ENCODE measurements at places on chromosomes 7 and 10.

DNA sequence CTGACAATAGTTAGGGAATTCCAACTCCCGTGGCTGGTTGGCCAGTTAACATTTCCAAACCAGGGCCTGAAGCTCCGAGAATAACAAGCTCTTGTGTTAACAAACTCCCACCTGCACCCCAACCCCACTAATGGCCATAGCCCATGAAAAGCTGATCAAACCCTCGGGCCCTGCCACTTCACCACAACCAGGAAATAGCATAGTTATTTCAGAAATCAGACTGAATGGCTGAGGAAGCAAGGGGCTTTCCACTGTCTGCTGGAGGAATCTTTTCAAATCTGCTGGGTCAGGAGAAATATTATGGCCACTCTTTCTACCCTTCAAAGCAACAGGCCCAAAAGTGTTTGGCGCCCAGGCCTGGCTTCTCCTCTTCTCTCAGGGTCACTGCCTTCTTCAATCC, 145.6 kb downstream of the GLCCI1 start:
- DNase-seq, result peak; percentile 38

- DNase-seq, result no peak
These were observed 44.8 kb upstream of the GLCCI1 start for GRCh38 chr7:7923818-7924217.

DNA sequence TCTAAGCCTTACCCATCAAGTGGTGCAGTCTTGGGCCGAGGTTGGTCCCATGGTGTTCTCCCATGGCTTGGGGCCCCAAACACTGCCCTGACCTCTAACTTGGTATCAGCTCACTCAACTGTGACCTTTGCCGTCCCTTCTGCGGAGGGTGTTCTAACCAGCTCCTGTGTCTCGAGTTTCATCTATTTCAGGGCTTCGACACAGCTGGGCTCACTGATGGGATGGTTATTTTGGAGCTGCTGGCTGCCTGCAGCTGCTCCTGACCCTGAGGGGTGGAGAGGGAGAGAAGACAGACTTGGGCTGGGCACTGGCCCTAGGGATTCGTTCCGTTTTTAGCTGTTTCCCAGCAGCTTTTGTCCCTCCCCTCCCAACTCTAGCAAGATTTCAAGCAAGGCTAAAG, 86.9 kb downstream of the NEURL1 start:
- DNase-seq, result no peak

GRCh38 chr7:33893377-33893776, 12.0 kb upstream of the BMPER start:
- no peak for DNase-seq

DNA sequence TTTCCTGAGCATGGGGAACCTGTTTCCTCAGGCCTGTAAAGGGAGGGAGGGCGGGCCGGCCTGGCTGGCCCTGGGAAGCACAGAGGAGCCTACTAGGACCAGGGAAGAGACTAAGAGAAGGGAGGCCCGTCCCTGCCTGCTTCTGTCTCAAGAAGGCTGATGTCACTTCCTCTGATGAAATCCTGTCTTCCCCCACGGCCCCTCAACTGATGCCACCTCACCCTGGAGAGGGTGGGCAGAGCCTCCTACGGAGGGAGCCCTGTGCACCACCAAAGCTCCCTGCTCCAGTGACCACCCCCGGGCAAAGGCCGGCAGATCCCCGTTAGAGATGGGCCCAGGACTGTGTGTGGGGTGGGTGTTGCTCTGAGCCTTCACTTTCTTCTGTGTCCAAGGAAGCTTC, 1.0 kb upstream of the PILRA start:
- DNase-seq, result no peak

GRCh38 chr10:109974504-109975191, 33.1 kb upstream of the ADD3 start:
- DNase-seq, result no peak

GRCh38 chr10:24784061-24784460, 60.4 kb upstream of the ARHGAP21 start:
- no peak for DNase-seq

GRCh38 chr10:63707254-63707910, 186.2 kb downstream of the REEP3 start:
- DNase-seq, result no peak

- DNase-seq, result no peak
These were observed 48.3 kb downstream of the NOD1 start for GRCh38 chr7:30430276-30430675.

- no peak for DNase-seq
These were observed 34.3 kb downstream of the MAPK8 start for GRCh38 chr10:48340734-48341133.

DNA sequence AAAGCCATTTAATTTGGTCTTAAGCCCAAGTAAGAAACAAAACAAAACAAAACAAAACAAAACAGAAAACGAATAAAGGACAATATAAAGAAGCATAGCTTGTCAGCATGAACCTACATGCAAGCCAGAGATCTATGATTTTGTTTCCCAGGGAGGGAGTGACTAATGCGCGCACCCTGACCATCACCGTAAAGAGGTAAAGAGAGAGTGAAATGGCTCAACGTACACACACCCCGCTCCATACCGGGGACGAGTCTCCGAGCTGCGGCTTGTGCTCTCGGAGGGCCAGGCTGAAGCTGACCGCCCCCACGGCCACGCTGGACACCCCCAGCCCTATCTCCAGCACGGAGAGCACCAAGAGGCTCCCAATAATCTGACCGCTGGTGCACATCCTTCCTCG, 1.1 kb downstream of the TMEM196 start:
- DNase-seq, result no peak

DNA sequence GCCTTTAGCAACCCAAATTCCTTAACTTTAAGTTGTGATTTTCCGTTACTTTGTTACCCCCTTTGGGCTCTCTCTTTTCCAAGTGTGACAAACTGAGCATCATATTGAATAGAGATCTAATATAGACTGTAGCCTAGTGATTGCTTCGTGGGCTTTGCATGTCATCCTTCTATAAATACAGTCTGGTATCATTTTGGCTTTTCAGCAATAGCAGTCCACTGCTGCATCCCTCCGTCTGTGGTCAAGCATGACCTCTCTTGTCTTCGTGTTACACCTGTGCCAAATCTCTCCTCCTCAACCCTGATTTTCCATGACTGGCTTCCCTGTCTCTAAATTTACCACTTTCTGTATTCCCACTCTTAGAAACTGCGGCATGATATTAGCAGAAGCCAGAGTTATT, 53.8 kb upstream of the AGK start:
- no peak for DNase-seq

- DNase-seq, result no peak
These were observed 417.5 kb upstream of the MGMT start for GRCh38 chr10:129049501-129049900.

- no peak for DNase-seq
These were observed 12.3 kb downstream of the MRPS24 start for GRCh38 chr7:43856996-43857395.

DNA sequence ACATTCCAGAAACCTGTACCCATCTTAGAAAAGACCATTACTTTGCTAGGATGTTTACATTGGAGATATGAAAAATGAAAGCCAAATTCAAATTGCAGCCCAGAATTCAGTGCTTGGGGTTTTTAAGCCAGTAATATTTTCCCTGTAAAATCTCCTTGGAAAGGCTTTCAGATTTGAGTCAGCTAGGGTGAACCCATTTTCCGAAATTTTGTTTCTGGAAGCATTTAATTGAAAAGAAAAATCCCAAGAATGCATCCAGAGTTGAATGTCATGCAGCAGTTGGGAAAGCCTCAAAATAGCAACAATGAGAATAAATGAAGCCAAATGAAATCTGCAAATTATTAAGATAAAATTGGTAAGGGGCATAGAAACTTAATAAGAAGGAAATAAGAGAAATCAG, 106.4 kb downstream of the BMPER start:
- DNase-seq, result no peak

GRCh38 chr7:8436965-8437364, 3.6 kb downstream of the NXPH1 start:
- peak; percentile 63 for DNase-seq

DNA sequence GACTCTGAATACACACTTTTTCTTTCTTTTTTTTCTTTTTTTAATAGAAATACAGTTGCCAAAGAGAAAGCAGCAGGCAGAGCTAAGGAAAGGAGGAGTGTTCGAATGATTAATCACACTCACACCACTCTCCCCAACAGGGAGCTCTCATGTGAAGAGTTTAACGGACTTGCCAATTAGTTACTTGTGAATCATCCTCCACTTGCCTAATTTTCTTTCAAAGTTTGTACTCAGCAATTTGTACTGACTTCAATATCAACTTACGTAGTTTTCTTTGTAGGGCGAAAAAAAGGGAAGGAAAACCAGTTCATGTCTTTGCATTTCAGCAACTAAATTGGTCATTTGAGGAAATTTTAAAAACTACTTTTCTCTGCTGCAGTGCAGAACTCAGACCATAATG, 109.2 kb downstream of the PIP4K2A start:
- peak; percentile 13 for DNase-seq

GRCh38 chr7:128017862-128018845, 13.1 kb downstream of the LRRC4 start:
- no peak for DNase-seq

DNA sequence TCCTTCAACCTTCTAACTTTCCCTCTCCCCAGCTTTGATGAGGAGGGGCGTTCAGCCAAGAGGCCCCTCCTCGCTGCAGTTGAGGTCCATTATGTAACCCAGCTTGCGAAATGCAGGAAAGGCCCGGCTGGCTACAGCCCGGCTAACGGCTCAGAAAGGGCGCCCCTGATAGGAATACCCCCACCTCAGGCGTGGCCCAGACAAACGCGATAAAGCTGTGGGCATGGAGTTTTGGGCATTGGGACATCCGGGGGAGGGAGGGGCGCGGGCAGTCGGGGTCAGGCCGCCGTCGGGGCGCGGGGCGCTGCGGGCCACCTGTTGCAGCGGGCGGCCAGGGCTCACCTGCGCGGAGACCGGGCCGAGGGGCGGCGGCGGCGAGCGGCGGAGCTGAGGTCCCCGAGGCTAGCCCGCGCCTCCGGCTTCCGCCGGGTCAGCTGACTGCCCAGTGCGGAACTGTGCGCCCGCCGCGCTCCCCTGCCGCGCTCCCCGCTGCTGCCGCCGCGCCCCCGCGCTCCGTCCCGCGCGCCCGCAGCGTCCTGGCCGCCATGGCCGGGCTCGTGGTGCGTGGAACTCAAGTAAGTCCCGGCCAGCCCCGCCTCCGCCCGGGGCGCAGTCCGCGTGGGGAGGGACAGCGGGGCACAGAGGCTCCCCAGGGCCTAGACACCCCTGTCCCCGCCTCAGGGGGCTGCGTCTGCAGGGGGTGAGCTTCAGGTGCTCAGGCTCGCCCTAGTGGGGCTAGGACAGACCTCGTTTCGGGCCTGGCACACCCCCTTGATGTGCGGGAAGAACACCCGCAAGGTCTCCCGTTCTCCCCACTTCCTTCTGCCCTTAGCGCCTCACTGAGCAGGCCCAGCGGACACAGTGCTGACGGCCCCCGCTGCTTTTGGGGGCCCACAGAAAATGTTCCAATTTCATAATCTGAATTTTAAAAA, at the start of gene LRMDA:
Gene LRMDA (plus strand): TSS at position 445 of the 932 bp plus-strand sequence.
- no peak for DNase-seq

DNA sequence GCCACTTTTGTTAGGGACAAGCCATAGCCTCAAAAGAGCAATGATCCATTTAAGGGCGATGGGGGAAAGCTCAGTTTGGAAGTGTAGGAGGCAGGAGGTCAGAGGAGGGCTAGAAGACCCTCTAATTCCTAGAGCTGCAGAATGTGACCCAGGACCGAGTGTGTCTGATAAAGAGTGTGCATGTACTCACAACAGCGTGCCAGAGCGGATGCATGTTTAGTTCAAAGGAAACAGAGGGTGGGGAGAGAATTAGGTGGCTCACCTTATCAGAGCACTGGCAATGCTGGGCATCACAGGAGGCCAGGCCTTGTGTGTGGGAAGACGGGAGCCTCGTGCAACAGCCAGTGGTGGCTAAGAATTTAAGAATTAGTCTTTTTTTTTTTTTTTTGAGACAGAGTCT, 133.9 kb upstream of the COBL start:
- DNase-seq, result no peak

DNA sequence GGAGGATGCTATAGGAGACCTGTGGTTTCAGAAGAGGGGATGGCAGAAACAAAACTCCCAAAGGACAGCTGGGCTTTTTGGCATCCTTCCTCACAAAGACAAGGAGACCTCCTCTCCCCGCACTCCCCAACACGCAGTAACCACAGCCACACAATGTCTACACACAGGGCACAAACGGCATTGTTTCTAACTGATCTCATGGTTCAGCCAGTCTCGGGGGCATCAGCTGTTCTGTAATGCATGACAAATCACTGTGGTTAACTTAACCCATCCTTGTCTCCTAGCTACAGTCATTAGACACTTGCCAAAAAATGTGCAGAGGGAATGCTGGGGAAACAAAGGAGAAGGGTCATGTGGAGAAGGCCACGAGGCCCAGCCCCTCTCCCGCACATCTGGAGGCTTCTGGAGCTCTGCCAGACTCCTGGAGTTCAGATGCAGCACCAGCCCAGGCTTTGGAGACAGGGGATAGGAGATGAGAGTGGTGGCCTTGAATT, 7.6 kb upstream of the ADAMTS14 start:
- DNase-seq, result no peak

All from germinal center (tissue), 1 donor.